D341Med (cell line): ENCODE measurements at places on chromosomes 6 and 20.

- DNase-seq = no peak
These were observed 14.0 kb downstream of the STK38 start for GRCh38 chr6:36533321-36533720.

GRCh38 chr6:15096894-15097837 is 148.7 kb upstream of the JARID2 start:
- DNase-seq = no peak

- DNase-seq = no peak
These were observed 70.8 kb downstream of the TFAP2B start for GRCh38 chr6:50889497-50889896.

DNA sequence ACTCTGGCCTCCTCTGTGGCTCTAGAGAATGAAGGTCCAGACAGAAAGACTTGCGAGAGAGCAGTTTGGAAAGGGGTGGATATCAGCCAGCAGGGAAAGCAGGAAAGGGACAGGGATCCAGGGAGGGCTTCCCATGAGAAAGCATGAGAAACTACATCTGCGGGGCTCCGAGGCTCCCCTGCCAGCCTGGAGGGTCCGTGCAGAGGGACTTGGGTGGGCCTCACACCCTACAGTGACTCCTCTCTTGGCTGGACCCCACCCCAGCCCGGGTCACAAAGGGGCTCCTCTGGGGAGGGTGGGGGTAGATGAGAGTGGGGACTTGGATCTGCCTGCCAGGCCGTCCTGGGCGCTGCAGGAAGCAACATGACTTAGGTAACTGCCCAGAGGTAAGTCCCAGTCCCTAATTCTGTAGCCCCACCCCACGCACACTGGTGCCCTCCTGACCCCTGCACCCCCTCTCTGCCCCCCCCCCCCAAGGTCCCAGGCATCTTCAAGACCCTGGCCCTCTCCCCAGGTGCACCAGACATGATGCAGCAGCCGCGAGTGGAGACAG is at the start of gene TMEM239:
TSS of gene TMEM239 (plus strand) at position 335 of the 553 bp plus-strand sequence. CDS start at position 526, 191 bp downstream.
- no peak for DNase-seq

- DNase-seq = no peak
These were observed 5.0 kb upstream of the FERMT1 start for GRCh38 chr20:6127825-6128224.

DNA sequence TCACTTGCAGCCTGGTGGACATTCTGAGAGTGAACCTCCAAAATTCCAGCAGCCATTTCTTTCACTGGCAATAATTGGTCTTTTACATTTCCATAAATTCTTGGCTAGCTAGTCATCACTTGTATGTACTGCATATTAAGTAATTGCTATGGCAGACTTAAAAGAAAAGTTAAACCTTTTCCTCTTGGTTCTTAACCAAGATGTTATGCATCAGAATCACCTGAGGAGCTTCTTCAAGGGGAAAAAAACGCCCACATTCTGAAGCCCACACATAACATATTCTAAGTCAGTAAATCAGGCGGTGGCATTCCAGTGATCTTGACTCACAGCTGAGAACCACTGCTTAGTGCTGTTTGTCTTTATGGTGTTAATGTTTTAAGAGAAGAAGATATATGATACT is 37.0 kb downstream of the CDC40 start:
- no peak for DNase-seq

DNA sequence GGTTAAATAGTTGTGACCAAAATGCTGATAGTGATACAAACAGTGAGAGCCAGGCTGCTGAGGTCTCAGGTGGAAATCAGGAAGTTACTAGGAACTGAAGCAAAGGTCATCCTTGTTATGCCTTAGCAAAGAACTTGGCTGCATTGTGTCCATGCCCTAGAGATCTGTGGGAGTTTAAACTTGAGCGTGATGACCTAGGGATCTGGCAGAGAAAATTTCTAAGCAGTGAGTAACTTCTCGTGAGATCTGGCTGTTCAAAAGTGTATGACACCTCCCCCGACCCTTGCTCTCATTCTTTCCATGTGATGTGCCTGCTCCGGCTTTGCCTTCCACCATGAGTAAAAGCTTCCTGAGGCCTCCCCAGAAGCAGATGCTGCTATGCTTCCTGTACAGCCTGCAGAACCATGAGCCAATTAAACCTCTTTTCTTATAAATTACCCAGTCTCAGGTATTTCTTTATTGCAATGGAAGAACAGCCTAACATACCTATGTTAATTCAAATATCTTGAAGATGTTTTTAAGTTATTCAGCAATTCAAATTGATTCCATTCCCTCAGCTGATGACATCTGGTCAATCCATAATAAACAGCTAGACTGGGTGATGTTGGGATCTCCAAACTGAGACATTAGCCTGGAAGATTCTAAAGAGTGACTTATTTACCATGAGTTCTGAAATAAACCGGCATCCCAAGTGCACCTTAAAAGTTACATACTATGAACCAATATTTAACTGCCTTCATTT is 33.8 kb downstream of the KIF16B start:
- no peak for DNase-seq

GRCh38 chr6:43146709-43147688 is 24.1 kb upstream of the SRF start:
- DNase-seq = no peak
